Chondrocyte (in vitro differentiated cells): ENCODE measurements at places on chromosomes 7 and 10. TPM values are rescaled to one million over a fixed set of nuclear protein-coding genes. Genes with fewer than 3 reads are reported as not detected.
A peak's percentile ranks its signal among the peaks of the same experiment; 100 is the strongest.

The PPP1R17 gene
- not detected in 3 replicates for total RNA-seq

GRCh38 chr7:27046854-27047549 is 48.8 kb downstream of the HOXA1 start:
- no peaks in the 10 kb centered on the region for H3K4me1 ChIP-seq
- H3K36me3 ChIP-seq = no peaks in the 10 kb centered on the region

GRCh38 chr7:157515342-157516041 is 178.7 kb downstream of the DNAJB6 start:
- H3K4me1 ChIP-seq = no peaks in the 10 kb centered on the region
- DNase-seq = peak; percentile 84
- peaks cover 15% of the 10 kb centered on the region for H3K27me3 ChIP-seq
- H3K4me3 ChIP-seq = no peak overlapping the region

DNA sequence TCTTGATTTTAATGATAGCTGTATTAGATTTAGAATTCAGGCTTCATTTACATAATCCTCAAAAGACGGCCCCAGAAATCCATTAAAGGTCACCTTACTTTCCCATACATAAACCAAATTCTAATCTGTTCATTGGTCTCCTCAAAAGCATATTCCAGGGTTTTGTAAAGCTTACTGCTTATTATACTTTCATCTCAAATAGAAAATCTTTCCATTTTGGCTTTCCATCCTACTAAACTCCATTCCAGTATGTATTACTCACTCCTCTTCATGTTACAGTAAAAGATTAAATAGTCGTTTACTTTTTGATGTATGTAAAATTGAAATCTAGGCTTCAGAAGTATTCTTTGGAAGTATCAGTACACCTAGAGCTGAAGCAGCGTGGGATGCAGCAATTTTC is 143.5 kb upstream of the LRRN3 start:
- DNase-seq = no peak
- no peaks in the 10 kb centered on the region for H3K27me3 ChIP-seq
- peaks cover 37% of the 10 kb centered on the region for H3K4me1 ChIP-seq
- H3K36me3 ChIP-seq = no peaks in the 10 kb centered on the region

GRCh38 chr10:44975431-44976331 is 2.9 kb downstream of the DEPP1 start:
- DNase-seq = no peak
- H3K36me3 ChIP-seq = peaks cover 12% of the 10 kb centered on the region
- H3K27ac ChIP-seq = peak overlapping the region; percentile 95
- peak overlapping the region; percentile 92 for H3K4me3 ChIP-seq

DNA sequence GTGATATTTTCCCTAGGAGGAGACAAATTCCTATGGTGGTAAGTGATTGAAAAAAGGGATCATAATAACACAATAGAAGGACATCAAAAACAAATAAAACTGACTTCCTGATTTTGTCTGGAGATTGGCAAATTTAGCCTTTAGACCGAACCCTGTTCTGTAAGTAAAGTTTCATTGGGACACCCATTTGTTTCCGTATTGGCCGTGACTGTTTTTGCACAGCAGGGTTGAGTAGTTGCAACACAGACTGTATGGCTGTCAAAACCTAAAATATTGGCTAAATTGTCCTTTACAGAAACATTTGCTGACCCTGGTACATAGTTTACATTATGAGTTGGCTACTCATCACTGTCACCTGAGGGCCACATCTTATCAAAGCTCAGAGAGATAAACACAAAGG is 168.6 kb downstream of the PRKCQ start:
- peaks cover 15% of the 10 kb centered on the region for H3K27me3 ChIP-seq
- no peak for DNase-seq
- no peaks in the 10 kb centered on the region for H3K36me3 ChIP-seq
- H3K4me1 ChIP-seq = peaks cover 9% of the 10 kb centered on the region

DNA sequence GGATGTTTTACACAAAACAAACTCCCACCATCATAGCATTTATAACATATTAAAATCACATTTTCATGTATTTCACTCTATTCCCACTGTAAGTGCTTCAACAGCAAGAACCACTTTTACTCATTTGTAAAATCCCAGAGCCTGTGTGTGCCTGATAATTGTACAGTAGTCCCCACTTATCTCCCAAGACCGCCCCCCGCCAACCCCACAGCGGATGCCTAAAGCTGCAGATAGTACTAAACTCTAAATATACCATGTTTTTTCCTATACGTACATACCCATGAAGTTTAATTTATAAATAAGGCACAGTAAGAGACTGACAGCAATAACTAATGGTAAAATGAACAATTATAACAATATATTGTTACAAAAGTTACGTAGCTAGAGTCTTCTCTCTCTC is 33.5 kb downstream of the EZH2 start:
- no peaks in the 10 kb centered on the region for H3K36me3 ChIP-seq
- no peak overlapping the region for H3K27ac ChIP-seq
- no peak for DNase-seq
- H3K27me3 ChIP-seq = no peaks in the 10 kb centered on the region
- H3K4me1 ChIP-seq = peaks cover 25% of the 10 kb centered on the region
